ENCODE measurements at places on chromosomes 12 and 14.
A peak's percentile ranks its signal among the peaks of the same experiment; 100 is the strongest.

GRCh38 chr12:124743479-124744272 lies 120.0 kb downstream of the SCARB1 start:
- H3K4me1 ChIP-seq: peaks cover 49% of the 10 kb centered on the region
- no peaks in the 10 kb centered on the region for H3K36me3 ChIP-seq
- no peak overlapping the region for H3K27ac ChIP-seq
- H3K4me3 ChIP-seq: no peak overlapping the region
- no peak for DNase-seq

DNA sequence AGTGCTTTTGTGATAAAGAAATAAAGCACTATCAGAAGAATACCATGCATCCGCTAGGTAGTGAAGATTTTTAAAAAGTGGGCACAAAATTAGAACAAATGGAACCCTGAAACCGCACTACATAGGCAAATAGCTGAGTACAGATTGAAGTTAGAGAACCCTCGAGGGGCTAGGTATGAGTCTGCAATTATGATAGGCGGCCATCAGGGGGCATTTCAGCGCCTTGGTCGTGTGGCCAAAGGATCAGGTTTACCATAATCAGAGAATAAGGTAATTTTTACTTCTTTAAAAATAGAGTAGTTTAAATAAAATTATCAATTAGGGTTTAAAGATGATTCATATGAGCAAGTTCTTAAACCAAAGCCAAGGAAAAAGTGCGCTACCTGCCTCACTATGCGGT lies 129.8 kb downstream of the TMX1 start:
- H3K36me3 ChIP-seq: no peaks in the 10 kb centered on the region
- DNase-seq: peak; percentile 70
- H3K27me3 ChIP-seq: no peaks in the 10 kb centered on the region
- no peak overlapping the region for H3K27ac ChIP-seq
- no peak overlapping the region for H3K4me3 ChIP-seq

DNA sequence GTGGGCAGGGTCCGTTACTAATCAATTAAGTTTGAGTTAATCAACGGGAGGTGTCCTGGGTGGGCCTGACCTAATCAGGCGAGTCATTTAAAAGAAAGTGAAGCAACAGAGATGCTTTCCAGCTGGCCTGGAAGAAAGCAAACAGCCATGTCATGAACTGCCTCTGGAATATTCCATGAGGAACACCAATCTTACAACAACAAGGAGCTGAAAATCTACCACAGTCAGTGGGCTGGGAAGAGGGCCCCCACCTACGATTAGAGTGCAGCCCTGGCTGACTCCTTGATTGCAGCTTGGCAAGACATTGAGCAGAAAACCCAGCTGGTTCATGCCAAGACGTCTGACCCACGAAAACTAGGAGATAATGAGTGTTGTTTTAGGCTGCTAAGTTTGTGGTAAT lies 56.2 kb downstream of the SSPN start:
- no peak overlapping the region for H3K27ac ChIP-seq
- H3K4me1 ChIP-seq: no peaks in the 10 kb centered on the region
- no peaks in the 10 kb centered on the region for H3K27me3 ChIP-seq
- no peak for DNase-seq

- H3K4me3 ChIP-seq: peak overlapping the region; percentile 89
- peaks cover 39% of the 10 kb centered on the region for H3K4me1 ChIP-seq
- DNase-seq: peak; percentile 63
- peaks cover 34% of the 10 kb centered on the region for H3K36me3 ChIP-seq
These were observed 1.3 kb downstream of the MAX start for GRCh38 chr14:65100922-65101541.

GRCh38 chr12:68814490-68815231 lies 6.7 kb downstream of the MDM2 start:
- H3K27me3 ChIP-seq: no peaks in the 10 kb centered on the region
- H3K36me3 ChIP-seq: peaks cover 49% of the 10 kb centered on the region
- H3K4me3 ChIP-seq: no peak overlapping the region
- H3K27ac ChIP-seq: no peak overlapping the region
- H3K4me1 ChIP-seq: no peaks in the 10 kb centered on the region

DNA sequence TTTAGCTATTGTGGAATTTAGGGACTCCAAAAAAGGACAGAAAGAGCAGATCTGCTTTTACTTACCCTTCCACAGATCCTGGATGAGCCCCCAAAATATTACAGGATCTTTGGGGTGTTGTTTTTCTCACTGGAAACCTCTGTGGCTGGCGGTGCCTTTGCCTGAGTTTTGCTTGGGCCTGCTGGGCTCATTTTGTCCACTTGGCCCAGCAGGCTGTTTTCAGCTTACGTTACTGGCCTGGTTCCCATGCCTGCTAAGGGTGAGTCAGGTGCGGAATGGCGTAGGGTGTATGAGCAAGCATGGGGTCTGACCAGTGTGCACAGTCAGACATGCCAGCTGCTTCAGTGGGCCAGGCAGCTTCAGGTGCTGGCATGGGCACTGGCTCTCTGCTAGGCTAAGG lies 45.8 kb downstream of the HSD17B6 start:
- H3K4me1 ChIP-seq: no peaks in the 10 kb centered on the region
- H3K27me3 ChIP-seq: no peaks in the 10 kb centered on the region
- DNase-seq: no peak
- no peak overlapping the region for H3K27ac ChIP-seq
- H3K4me3 ChIP-seq: no peak overlapping the region
- H3K36me3 ChIP-seq: no peaks in the 10 kb centered on the region

DNA sequence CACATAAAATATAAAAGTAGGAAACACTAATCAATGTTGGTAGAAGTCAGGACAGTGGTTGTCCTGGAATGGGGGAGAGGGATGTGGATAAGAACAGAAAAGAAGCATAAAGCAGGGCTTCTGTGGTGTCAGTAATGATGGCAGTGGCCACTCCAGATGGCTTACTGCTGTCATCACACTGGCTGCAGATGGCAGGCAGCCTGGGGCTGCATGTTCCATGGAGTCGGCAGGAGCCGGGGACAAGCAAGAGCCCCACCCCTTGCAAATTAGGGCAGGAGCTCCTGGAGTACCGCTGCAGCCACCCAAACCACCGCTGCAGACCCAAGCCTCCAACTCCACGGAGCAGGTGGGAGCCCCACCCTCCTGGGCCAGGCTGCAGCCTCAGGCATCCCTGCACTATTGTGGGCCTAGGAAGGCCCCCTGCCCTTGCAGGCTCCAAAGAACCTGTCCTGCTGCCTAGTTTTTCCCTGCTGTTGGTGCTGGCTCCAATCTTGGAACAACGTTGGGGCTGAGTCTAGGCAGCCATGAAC lies 28.8 kb upstream of the SLC5A8 start:
- H3K27me3 ChIP-seq: no peaks in the 10 kb centered on the region
- H3K4me1 ChIP-seq: peaks cover 8% of the 10 kb centered on the region

DNA sequence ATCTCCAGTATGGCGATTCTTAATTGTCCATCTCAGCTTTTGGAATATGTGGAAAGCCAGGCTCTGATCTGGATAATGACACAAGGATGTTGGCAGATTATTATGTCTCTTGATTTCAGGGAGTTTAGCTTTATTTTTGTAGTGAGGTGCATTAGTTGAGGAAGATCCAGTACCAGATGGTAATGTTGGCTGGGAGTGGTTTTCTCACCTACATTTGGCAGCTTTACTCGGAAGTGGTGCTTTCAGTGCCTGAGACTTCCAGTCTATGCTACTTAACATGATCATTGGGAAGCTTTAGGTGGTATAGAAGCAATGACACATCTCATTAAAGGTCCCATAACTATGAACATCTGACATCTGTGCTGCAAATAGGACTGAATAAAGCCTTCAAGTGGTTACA lies 7.5 kb downstream of the SLC15A5 start:
- peaks cover 30% of the 10 kb centered on the region for H3K4me1 ChIP-seq
- H3K27ac ChIP-seq: no peak overlapping the region
- no peaks in the 10 kb centered on the region for H3K36me3 ChIP-seq
- no peak for DNase-seq
- H3K27me3 ChIP-seq: no peaks in the 10 kb centered on the region

DNA sequence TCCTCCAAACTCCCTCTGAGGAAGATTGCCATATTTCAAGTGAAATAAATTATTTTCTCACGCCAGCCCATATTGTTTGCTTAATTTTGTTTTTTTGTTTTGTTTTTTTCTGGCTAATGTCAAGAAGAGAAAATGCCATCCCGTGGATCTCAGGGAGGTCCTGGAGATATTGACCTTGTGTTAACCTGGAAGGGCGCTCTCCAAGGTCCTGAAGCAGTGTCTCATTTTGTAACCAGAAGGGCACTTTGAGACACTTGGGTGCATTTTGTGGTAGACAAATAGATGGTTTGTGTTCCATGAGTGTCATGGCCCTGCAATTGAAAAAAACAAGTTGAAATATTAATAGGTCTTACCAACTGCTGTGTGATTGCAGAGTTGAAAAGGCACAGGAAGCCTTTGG lies 268.9 kb downstream of the SUDS3 start:
- no peaks in the 10 kb centered on the region for H3K4me1 ChIP-seq
- H3K4me3 ChIP-seq: no peak overlapping the region
- DNase-seq: peak; percentile 70
- H3K27ac ChIP-seq: no peak overlapping the region
- no peaks in the 10 kb centered on the region for H3K36me3 ChIP-seq

GRCh38 chr14:22531451-22532344 lies 57.3 kb downstream of the DAD1 start:
- peak; percentile 72 for DNase-seq
- no peak overlapping the region for H3K27ac ChIP-seq
- no peaks in the 10 kb centered on the region for H3K36me3 ChIP-seq
- H3K4me1 ChIP-seq: peaks cover 36% of the 10 kb centered on the region

DNA sequence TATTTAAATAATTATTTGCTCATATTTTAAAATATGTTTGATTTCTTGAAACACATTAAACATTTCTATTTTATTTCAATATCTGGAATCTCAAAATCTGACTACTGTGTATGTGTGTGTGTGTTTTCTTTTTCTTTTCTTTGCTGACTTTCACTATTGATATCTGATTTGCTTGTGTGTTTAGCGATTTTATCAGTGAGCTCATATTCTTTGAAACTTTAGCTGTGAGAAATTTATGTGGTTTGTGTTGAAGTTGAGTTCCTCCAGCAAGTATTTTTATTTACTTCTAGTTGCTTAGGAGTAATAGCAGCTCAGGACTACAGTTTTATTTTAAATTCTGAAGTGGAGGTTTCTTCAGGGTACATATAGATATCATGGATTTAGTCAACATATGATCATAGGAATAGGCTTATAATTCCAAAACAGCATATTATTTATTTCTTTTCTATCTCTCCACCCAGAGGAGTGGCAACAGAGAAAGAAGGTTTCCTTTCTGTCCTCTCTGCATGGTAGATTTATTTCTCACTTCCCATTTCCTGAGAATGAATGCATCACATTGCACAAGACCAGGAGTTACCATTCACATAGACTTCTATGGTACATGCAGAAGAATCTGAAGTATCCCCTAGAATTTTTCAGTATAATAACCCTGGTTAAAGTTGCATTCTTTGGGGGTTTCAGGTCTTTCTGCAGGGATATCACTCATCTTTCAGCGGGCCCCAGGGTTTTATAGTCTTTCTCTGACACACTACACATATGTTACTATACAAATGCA lies 60.5 kb downstream of the PTPRQ start:
- no peaks in the 10 kb centered on the region for H3K27me3 ChIP-seq
- no peaks in the 10 kb centered on the region for H3K36me3 ChIP-seq
- H3K4me1 ChIP-seq: no peaks in the 10 kb centered on the region
- H3K4me3 ChIP-seq: no peak overlapping the region

DNA sequence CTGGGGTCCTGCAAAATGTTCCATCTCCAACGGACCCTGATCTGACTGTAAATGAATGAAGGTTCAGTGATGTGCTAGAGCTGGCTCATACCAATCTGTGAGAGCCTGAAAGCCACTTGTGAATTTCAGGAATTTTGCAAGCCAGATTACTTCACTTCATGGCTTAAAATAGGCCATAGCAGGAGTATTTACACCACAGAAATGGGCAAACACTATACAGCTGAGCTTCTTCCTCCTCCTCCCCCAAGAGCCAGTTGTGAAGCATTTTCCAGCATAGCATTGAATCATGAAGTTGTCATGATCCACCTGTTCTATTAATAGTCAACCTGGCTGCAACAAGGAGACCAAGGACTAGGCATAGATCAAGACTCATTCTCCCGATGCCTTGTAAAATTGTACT lies 141.3 kb upstream of the RASSF8 start:
- no peak overlapping the region for H3K4me3 ChIP-seq
- no peak for DNase-seq
- H3K36me3 ChIP-seq: no peaks in the 10 kb centered on the region
- no peaks in the 10 kb centered on the region for H3K4me1 ChIP-seq
- no peaks in the 10 kb centered on the region for H3K27me3 ChIP-seq
- H3K27ac ChIP-seq: no peak overlapping the region

DNA sequence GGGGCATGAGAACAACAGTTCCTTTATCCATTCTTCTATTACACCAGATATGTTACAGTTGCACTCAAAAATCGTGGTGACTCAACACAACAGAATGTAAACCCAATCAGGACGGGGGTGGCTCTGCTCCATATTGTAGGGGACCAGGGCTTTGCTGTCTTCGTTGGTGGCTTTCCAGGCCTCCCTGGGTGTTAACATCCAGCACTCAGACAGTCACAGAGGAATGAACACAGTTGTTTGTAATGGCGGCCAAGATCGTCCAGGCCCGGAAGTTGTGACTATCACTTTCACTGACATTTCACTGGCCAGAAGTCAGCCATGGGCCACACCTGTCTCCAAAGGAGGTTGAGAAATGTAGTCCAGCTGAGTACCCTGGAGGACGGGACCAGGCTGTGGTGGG lies 204.1 kb downstream of the CACNA1C start:
- H3K36me3 ChIP-seq: no peaks in the 10 kb centered on the region
- H3K4me1 ChIP-seq: peaks cover 3% of the 10 kb centered on the region
- H3K27ac ChIP-seq: no peak overlapping the region
- H3K4me3 ChIP-seq: no peak overlapping the region

GRCh38 chr14:102351023-102351422 lies 11.7 kb downstream of the CINP start:
- no peaks in the 10 kb centered on the region for H3K4me1 ChIP-seq
- no peak for DNase-seq
- no peaks in the 10 kb centered on the region for H3K27me3 ChIP-seq
- no peak overlapping the region for H3K27ac ChIP-seq

DNA sequence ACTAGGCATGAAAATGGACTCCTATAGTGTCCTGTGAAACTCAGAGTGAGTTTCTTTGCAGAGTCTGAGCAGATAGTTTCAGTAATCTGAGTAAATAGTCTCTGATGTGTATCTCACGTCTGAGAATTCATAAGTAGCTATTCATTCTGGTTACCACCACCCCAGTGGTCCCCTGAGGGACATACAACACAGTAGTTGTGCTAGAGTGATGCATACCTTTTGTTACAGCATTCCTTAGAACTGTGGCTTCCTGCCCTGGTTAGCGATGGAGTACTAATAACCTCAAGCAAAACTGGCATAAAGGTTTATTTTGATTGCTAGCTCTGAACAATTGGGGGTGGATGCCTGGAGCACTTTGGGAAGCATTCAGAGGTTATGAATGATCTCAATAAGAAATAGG lies 114.7 kb downstream of the DAAM1 start:
- peaks cover 38% of the 10 kb centered on the region for H3K4me1 ChIP-seq
- no peak overlapping the region for H3K27ac ChIP-seq
- no peaks in the 10 kb centered on the region for H3K27me3 ChIP-seq
- H3K4me3 ChIP-seq: no peak overlapping the region
- no peaks in the 10 kb centered on the region for H3K36me3 ChIP-seq
- no peak for DNase-seq

Measured in Karpas-422 (cell line).